ENCODE measurements at places on chromosomes 5 and 9.

DNA sequence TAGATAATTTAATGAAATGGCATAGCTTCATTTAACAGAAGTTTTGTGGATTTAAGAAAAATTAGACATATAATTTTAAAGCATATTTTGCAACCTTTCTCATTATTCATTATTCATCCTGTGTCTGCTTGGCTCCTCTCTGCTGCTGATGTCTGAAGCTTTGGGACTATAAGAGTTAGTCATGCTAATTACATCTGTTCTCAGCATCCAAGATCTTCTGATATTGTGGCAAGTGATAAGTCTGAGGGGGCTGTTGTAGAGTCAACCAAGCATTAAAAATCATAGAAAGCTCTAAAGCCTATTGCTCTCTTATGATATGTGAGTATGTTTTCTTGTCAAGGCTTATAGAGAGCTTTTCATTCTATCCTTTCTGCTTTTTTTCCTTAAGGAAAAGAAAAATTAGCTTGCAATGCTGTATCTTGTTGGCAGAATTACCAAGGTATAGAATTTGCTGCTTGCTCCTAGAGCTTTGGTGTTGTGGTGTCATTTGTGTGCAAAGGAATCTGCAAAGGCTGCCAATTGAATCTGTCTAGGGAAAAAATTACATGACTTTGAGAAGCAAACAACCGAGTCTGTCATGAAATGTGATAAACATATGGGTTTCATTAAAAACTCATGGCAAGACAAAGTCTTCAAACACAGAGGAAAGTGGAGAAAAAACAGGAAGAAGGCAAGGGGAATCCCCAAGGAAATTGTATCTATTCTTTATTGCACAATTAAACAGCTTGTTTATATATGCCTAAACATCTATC, 156.1 kb upstream of the DAB2 start:
- DNase-seq = no peak

DNA sequence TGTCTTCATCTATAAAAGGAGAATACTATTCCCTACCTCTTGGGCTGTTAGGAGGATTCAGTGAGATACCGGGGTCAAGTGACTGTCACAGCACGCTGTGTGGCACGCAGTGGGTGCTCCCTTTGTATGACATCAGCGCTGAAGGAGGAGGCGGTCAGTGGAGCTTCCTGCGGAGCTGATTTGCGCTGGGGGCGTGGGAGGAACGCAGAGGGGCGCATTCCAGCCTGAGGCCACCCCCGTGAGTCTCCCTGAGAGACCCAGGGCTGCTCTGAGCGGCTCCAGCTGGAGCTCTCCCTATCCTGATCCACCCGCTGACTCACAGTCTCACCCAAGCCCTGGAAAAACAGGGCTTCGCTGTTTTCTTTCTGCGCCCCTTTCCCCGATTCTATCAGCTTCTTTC, 24.3 kb upstream of the NEURL1B start:
- DNase-seq = no peak

GRCh38 chr9:111994831-111995458, 98.3 kb downstream of the UGCG start:
- peak; percentile 23 for DNase-seq

DNA sequence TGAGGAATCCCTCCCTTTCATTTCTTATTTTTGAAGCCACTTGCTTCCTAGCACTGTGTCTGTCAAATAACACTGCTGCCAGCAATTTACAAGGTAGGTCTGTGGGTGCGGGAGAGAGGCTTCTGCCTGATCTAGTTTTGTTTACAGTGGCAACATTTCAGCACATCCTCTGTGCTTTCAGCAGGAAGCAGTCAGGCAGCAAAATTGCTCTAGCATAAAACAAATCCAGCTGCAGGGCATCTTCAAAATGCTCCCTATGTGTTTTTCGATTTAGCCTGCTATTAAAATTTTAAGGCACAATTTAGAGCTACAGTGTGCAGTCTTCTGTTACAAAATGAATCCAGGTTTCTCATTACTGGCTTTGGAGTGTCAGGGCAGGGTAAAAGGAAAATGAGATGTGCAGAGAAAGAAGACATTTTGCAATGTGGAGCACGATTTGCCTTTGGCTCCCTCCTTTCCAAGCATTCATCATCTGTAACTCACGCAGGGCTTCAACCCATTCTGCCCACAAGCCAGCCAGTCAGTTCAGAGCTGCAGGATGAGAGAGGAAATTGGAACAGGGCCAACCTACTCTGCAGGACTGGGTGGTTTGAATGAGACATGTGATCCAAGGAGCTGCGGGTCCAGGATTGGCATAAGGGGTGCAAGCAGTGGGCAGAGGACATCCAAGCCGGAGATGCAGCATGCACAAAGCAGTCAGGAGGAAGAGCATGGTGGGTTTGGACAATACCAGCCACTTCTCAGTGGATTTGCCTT, 143.4 kb upstream of the APC start:
- no peak for DNase-seq

GRCh38 chr5:113029614-113030013, 53.0 kb downstream of the DCP2 start:
- DNase-seq = no peak

- no peak for DNase-seq
Observed at GRCh38 chr9:101668421-101668820, 70.0 kb downstream of the GRIN3A start.

- no peak for DNase-seq
Observed at GRCh38 chr5:57163553-57164006, 10.3 kb upstream of the GPBP1 start.

- no peak for DNase-seq
Observed at GRCh38 chr9:79185866-79186265, 385.9 kb upstream of the TLE4 start.

DNA sequence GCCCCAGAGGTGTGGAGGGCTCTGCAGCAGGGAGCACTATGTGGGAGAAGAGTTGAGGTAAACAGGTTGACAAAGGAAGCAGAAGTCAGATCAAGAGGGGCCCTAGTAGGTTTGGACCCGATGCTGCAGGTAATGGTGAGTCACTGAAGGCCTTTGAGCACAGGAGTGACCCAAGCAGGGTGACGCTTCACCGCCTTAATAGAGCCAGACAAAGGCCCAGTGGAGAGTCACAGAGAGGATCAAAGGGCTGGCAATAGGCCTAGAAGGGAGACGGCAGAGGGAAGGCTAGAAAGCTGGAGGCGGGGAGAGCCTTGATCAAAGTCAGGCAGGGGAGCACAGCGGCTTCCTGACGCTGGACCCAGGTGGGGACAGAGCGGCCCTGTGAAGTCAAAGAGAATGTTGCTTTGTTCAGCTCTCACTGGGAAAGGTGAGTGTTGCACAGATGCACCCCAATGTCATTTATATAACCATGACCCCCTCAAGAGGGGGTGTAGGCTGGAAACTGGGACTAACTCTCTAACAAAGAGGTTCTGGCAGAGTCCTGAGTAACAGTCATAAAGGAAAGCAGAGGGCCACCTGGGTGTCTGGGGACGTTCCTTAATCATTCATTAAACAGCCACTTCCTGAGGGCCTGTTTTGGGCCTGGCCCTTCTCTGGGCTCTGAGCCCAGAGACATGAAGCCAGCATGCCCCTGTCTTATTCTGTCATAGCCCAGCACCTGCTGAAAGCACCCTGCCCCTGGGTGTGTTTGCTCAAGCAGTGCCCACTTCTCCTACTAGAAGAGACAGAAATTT, 9.8 kb upstream of the CPLX2 start:
- no peak for DNase-seq

DNA sequence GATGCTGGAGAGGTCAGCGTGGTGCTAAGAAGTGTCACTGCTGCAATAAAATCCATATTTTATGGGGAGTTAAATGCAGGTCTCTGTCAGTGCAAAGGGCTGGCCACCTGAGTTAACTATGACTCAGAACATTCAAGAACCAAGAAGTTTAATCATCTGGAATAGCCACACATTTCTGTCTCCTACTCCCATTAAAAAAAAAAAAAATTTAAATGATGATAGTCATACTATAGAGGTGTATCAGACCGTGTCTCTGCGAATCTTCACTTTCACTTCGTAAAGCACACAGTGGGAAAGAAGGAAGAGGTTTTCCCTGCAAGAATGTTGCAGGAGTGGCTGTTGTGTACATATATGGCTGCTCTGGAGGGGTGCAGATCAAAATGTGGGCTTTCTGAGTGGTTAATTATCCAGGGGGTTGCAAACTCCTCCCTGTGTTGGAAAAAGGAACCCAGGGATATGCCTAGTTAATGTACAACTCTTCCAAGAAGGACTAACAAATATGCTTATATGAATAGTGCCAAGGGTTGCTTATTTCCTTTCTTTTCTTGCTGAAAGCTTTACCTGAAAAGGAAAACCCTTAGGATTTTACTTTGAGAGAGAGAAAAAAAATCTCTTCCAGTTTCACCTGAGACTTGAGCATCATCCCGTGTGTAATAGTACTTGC, 1.5 kb downstream of the CDH6 start:
- DNase-seq = no peak

GRCh38 chr9:127087411-127087810, 35.0 kb downstream of the ANGPTL2 start:
- DNase-seq = no peak

- no peak for DNase-seq
Observed at GRCh38 chr5:37703841-37704241, 136.0 kb downstream of the GDNF start.

GRCh38 chr9:19969721-19970120, 180.9 kb upstream of the SLC24A2 start:
- DNase-seq = no peak

GRCh38 chr5:161105525-161105924, 253.5 kb upstream of the ATP10B start:
- DNase-seq = no peak

DNA sequence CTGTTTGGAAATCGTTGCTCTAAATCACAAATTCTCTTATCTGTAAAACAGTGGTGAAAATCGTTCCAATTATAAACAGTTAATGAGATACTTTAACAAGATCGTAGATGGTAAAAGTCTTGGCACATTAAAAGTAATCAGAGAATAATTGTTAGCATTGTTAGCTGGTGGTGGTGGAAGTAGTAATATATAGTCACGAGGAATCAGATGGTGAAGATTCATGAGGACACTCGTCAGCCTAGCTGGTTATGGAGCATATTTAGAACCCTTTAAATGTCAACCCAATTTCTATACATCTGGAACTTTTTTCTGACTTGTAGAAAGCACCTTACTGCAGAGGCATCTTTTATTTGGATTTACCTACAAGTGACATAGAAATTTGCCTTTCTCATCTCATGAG, 190.8 kb downstream of the TLE1 start:
- no peak for DNase-seq

GRCh38 chr5:94376672-94377345, 241.6 kb downstream of the KIAA0825 start:
- peak; percentile 1 for DNase-seq

DNA sequence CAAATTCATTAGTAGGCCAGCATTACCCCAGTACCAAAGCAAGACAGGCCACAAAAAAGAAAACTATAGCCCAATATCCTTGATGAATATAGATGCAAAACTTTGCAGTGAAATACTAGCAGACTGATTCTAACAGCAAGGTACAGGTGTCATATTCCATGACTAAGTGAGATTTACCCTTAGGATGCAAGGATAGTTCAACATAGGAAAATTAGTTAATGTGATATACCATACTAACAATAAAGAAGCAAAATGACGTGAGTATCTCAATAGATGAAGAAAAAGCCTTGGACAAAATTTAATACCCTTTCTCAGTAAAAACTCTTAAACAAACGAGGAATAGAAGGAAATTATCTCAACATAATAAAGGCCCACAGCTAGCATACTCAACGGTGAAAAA, 13.3 kb downstream of the ZNF131 start:
- DNase-seq = no peak

DNA sequence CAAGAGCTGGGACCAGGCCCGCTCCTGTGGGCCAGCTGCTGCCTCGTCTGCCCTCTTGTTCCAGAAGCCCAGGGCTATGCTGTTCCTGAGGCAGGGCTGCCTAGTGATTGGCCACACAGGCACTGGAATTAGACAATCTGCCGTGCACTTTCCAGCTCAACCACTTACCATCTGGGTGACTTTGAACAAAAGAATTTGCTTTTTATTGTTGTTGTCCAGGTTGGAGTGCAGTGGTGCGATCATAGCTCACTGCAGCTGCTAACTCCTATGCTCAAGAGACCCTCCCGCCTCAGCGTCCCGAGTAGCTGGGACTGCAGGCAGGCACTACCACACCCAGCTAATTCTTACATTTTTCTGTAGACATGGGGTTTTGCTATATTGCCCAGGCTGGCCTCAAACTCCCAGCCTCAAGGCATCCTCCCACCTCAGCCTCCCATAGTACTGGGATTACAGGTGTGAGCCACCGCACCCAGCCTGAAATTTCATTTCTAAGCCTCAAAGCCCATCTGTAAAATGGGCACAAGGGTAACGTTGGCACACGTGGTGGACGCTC, 1.2 kb upstream of the NEK6 start:
- no peak for DNase-seq

DNA sequence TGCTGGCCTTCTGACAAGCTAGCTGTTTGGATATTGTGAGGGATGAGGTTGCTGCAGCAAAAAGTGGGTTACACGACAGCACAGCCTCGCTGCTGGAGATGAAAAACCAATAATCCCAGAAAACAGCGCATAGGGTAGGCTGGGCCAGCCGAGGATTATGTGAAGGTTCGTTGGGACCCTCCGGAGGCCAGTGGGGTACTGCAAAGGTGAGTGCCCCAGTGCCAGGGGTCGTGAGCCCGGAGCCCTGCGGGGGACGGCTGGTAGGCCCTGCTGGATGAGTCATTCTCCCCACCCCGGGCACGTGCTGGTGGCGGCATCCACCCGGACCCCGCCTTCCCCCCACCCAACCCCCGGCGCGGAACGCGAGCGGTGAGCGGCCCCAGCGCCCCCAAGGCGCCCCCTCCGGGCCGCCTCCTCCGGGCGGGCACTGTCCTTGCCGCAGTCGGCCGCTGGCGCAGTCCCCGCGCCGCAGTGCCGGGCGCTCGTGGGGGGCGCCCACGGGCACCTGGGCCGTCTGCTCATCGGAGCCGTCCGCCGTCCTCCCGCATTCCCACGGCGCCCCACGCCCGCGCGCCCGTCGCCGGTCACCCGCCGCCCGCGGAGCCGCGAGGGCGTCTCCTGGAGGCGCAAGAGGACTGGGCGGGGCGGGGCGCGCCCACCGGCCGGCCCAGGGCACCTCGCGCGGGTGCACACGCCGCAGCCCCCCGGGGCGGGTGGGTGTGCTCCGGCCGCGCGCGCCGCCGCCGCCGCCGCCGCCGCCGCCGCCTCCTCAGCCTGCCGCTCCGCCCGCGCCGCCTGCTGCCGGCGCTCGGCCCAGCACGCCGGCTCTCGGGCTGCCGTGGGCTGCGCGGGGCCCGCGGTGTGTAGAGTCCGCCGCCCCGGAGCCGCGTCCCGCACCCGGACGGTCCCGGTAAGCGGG, at the start of gene PHF24:
Gene PHF24 (plus strand): TSS at position 794 of the 919 bp plus-strand sequence. CDS start 13,014 bp downstream, outside the sequence.
- DNase-seq = no peak

DNA sequence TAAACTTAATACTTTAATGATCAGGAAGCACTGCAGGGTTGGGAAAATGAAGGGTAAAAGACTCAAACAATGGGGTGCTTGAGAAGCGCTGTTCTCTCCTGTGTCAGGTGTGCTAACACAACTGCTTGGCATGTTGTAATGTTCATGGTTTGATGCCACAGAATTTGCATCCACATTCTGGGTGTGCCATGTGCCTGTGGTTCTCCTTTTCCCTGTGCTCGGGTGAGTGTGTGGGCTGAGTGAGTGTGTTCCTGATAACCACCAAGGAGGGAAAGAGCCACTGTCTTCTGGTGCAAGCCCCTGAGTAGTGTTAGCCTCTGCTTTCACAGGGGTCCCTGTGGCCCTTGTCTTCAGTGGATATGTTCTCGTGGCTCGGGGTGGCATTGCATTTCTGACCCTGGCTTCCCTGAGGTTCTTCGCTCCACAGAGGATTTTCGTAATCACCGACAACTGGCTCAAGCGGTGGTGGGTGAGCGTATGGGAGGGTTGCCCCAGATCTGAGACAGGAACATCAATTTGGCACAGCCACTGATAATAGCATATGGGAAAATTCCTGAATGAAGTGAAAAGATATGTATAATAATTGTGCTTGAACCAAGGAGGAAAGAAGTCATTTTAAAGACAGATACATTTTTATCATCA, 102.0 kb downstream of the MVB12B start:
- DNase-seq = no peak
